Stimulated activated CD8-positive, alpha-beta memory T cell treated with anti-CD3 and anti-CD28 coated beads, Interleukin-2, amount 100 ng/mL, for 1 hour (primary cell): ENCODE measurements at places on chromosomes 12 and 14.

DNA sequence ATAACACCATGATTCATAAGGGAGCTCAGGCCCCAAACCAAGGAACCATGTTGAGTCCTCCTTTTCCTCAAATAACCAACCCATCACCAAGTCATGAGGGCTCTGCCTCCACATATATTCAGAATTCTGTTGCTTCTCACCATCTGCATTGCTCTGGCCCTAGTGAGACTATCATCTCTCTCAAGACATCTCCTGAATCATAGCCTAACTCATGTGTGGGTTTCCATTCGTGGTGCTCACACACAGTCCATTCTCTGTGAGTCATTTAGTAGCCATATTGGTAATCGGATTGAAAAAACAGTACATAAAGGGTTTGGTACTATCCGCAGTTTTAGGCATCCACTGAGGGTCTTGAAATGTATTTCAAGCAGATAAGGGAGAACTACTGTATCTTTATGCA, 5.1 kb upstream of the SLC38A2 start:
- no peak for DNase-seq

DNA sequence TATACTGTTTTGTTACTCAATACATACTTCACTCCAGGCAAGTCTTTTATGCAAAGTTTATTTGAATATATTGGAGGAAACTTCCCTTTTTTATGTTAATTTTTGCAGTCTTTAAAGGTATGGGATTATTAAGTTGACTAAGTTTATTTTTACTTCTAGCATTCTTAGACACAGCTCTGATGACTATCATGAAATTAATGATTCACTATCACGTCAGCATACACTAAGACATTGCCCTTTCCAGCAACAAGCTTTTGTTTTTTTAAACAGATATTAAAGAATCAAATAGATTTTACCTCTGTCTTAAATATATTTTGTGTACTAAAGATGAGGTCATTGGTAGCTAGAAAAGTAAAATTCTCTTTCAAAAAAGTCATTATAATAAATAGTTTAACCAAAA, 52.1 kb downstream of the DERA start:
- no peak for DNase-seq

GRCh38 chr12:53825246-53826081, 73.7 kb upstream of the CISTR start:
- DNase-seq, result no peak

DNA sequence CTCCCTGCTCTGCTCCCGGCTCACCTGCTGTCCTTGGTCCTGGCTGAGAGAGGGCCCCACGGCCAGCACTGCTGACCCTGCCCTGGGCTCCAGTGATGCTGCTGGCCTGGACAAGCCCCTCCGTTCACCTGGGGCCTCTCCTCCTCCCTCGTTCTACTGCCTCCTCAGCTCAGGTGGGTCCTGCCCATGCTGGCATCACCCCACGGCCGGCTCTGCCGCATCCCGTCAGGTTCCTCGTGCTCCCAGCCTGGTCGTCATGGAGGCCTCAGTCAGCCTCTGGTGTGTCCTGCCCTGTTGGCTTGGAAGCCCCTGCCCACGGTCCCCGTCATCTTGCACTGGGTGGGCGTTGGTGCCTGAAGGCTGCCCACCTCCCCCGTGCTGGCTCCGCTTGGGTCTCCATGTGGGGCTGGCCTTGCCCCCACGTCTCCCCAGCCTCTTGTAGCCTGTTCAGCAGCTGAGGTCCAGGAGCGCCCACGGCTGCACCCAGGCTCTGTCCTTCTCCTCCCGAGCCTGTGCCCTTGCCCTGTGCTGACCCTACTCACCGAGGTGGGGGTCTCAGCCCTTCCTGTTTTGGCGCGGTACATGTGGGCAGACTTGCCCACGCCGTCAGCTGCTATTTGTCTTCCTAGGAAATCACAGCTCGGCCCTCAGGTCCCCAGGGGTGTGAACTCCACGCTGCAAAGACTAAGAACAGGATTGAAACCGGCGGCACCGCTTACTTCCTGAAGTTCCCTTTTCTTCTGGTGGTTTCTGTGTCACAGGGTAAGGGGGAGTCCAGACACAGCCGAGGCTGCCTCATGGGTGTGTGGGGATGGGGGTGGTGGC, 121.6 kb downstream of the TMEM121 start:
- no peak for DNase-seq

- DNase-seq, result no peak
Measured at GRCh38 chr14:91019673-91020072, 40.8 kb downstream of the RPS6KA5 start.

GRCh38 chr14:50785457-50786063, 45.4 kb downstream of the NIN start:
- DNase-seq, result no peak

GRCh38 chr12:68565391-68565903, 45.3 kb upstream of the RAP1B start:
- DNase-seq, result no peak

DNA sequence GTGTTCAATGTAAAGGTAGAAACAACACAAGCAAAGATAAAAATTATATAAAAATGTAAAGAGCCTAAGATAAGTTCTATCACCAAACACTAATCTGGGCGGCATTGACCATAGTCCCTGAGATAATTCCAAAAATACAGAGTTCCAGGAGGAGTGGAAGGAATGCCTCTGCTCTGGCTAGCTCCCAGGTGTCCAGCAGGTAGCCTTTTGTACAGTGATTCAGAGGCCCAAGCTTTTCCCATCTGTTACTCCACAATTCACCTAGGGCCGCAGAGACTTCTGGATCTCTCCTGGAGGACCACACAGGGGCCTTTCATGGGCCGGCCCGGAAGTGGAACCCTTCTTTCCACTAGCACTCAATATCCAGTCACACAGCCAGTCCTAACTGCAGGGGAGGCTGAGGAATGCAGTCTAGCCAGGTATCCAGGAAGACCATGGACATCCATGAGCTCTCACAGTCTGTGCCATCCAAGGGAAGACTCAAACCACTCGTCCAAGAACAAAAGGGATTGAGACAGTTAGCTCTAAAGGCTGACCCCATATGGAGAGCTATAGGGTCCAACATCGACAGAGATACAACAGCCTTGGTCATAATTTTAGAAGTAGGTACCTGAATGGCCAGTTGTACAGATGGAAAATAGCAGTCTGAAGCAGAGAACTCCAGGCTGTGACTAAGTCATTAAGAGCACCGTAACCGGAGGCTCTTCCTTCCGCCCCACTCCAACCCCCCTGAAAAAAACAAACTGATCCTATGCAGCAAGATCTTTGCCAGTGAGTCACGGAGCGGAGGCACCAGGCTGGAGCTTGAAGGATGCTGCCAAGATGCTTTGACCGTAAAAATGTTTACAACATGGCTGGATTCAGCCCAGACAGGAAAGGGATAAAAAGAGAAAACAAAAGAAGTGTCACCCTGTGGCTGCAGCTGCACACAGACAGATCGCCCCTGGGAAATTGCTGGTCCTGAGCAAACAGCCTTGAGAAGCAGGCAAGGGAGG, 204.8 kb downstream of the NUAK1 start:
- no peak for DNase-seq

GRCh38 chr12:129423041-129423580, 480.7 kb downstream of the TMEM132D start:
- DNase-seq, result no peak

DNA sequence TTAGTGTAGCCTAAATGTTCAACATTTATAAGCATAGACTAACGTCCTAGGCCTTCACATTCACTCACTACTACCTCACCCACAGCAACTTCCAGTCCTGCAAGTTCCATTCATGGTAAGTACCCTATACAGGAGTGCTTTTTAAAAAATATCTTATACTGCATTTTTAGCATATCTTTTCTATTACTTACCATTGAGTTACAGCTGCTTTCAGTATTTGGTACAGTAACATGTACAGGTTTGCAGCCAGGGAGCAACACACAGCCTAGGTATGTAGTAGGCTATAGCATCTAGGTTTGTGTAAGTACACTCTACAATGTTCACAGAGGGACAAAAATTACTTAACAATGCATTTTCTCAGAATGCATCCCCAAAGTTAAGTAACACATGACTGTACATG, 17.4 kb downstream of the IPO8 start:
- no peak for DNase-seq

GRCh38 chr14:56417173-56417572, 162.4 kb upstream of the TMEM260 start:
- no peak for DNase-seq

DNA sequence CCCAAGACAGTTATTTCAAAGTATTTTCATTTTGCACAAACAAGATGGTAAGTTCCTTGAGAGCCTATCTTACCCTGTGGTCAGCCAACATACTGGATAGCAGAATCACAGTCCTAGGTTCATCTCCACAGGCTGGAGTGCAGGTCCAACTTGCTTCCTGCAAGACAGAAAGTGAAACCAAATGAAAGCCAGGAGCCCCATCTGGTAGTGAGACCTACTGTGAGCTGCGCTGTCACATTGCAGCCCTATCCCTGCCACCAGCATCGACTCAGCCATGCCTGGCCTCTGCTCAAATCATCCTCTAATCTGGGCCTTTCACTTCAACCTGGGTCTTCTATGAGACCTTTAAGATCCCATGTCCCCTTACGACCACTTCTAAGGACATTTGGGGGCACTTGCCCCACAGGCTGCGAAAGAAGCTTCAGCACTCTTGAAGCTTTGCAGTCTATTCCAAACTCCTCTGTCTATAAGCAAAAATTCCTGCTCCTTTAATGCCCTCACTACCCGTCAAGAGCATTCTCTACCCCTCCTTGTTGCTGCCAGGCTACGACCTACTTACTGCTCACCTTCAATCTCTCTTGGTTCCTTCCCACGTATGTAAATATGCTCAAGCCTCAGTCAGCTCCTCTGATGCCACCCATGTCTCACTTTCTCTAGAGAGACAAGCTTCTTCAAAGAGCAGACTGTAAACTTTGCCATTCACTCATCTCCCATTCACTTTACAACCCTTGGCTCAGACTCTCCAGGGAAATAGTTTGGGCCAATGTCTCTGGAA, 55.9 kb upstream of the TSPAN11 start:
- no peak for DNase-seq

DNA sequence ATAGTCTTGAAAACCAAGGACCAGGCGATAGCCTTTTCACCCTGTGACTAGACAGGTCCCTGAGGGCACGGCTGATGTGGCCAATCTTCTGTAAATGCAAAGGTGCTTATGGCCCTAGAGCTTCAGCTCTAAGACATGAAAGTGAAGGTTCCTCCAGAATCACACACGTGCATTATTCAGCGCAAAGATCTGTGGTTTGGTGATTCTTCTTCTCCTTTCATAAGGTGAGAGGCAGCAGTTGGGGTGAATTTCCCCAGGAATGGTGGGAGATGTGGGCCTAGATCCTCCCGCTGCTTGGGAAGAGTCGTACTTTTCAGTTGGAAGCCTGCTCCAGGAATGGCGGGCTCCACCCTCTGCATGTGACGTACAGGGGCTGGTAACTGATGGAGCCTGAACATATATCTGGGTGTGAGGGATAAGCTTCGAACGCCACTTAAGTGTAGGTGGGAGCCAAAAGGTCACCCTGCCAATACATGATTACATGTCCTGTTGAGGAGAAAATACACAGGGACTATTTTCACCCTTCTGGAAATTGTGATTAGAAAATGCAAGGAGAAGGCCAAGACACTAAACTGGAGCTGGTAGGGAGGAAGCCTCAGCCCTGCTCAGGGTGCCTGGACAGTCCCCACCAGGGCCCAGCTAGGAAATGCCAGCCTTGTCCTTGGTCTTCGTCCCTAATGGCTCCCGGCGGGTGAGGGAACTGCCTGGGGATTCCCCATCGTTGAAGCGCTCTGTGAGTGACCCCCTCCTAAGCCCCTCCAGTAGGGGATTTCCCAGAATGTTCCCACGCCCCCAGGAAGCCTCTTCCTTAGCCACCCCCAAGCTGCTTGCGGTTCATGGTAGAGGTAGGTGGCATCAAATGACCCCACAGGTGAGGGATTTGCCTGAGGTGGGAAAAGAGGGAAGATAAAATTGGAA, 17.6 kb downstream of the BATF start:
- DNase-seq, result no peak

DNA sequence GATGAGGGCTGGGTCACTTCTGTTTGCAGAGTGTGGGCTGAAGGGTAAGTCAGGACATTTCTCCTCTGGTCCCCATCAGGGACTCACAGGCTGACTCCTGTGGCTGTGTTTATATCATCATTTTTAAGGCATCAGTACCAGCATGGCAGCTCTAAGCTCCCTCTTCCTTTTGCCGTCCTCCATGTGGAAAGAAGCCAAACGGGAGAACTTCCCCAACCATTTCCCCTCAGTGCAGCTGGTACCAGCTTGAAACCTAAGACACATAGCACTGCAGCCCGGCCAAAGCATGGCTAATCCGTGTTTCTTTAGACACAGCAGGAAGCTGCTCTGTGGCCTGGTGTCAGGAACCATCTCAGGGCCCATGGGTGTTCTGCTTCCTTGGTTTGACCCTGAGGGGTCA, 31.9 kb upstream of the ATP2A2 start:
- no peak for DNase-seq

- DNase-seq, result no peak
Measured at GRCh38 chr12:117587631-117588287, 226.3 kb upstream of the NOS1 start.

- no peak for DNase-seq
Measured at GRCh38 chr12:25557830-25558436, 4.8 kb upstream of the LMNTD1 start.

DNA sequence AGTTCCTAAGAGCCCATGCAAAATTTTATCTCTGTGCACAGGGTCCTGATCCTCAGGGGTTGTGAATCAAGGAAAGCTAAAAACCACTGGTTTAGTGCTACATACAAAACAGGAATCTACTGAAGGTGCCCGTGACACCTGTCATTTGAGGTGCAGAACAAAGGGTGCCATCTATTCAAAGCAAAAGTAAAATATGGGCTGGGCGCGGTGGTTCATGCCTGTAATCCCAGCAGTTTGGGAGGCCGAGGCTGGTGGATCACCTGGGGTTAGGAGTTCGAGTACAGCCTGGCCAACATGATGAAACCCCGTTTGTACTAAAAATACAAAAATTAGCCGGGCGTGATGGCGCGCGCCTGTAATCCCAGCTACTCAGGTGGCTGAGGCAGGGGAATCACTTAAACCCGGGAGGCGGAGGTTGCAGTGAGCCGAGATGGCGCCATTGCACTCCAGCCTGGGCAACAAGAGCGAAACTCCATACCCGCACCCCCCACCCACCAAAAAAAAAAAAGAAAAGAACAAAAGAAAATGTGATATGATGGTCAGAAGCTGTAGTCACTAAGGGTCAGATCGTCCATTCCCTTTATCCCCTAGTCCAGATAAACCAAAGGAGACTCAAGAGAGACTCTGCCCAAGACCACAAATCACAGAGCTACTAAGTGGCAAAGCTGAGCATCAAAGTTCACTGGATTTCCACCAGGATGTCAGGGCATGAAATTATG, 3.4 kb downstream of the PPTC7 start:
- DNase-seq, result no peak

DNA sequence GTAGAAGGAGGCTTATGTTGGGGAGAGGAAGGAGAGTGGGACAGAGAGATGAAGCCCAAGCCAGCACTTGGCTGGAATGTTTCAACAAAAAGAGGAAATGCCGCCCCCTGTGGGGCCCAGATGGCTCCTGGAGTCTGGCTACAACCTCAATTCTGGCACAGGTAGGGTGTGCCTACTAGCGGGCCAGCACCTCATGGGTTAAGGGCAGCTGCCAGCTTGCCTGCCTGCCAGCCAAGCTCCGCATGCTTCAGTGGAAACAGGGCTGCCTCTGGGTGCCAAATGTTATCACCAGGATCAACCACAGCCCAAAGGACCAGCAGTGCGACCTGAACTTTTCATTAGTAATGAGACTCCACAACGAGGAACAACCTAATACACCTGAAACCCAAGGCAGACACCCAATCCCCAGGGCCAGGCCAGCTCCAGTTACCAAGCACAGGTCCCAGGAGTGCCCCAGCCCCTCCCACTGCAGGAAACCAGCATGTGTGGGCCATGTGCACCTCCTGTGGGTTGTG, 11.3 kb downstream of the RAB15 start:
- no peak for DNase-seq
